ENCODE measurements at places on chromosomes 11 and 22.

DNA sequence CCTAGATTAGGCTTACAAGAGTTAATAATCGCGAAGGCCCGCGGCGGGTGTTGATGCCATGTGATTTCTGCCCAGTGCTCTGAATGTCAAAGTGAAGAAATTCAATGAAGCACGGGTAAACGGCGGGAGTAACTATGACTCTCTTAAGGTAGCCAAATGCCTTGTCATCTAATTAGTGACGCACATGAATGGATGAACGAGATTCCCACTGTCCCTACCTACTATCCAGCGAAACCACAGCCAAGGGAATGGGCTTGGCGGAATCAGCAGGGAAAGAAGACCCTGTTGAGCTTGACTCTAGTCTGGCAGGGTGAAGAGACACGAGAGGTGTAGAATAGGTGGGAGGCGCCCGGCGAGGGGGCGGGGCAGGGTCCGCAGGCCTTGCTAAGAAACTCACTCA lies 65.5 kb downstream of the AAMDC start:
- no peak for DNase-seq

DNA sequence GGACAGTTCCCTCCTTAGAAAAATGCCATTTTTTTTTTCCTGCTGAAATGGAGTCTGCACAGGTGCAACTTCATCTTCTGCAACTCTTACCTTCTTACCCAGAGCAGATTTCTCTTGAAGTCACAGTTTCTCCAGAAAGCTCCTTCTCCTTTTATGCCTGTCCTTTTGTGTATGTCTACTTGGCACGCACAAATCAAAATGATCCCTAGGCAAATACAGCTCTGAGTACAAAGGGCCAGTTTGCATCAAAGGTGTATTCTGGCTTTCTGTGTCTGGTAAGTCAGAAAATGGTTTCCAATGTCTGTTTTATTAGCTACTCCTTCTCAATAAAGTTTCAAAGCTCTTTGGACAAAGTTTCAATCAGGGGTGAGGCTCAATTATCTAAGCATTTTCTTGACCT lies 2.5 kb downstream of the CLDN25 start:
- DNase-seq: no peak

- DNase-seq: no peak
Measured at GRCh38 chr11:63490551-63491239, at the start of gene PLAAT5. TSS of gene PLAAT5 (minus strand) at chr11:63491167. CDS start at chr11:63491034, 133 bp downstream.

GRCh38 chr11:96123301-96123700 lies 199.4 kb upstream of the MTMR2 start:
- no peak for DNase-seq

DNA sequence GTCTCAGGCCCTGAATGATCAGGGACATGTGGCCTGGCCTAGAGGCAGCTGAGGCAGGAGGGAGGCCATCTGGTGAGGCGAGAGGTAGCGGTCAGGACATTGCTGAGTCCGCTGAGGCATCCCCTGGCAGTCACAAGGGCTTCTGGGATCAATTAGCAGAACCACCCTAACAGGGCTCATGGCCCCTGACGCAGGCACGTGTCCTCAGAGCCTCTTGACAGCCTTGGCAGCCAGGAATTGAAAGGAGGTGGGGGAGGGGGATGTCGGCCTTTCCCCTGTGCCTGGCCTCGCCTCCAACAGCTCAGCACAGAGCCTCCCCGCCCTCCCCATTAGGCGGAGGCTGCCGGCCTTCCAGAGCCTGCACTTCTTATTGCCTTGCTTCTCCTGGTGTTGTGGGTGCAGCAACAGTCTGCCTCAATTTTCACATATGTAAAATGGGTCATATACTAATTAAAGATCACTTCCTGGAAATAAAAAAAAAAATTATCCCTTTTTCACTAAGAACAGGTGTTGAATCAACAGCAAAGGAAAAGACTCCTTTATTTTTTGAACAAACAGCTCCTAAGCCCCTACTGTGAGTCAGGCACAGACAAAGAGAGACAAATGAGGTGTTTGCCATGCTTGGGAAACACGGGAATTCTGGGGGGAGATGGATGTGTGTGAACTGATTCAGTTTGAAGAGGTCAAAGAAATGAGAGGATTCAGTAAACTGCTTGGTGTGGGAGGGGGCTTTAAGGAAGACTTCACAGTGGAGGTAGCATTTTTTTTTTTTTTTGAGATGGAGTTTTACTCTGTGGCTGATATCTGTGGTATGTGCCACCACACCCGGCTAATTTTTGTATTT lies 55.3 kb downstream of the NFAM1 start:
- DNase-seq: no peak

- no peak for DNase-seq
Measured at GRCh38 chr11:94793002-94793401, 24.8 kb downstream of the AMOTL1 start.

DNA sequence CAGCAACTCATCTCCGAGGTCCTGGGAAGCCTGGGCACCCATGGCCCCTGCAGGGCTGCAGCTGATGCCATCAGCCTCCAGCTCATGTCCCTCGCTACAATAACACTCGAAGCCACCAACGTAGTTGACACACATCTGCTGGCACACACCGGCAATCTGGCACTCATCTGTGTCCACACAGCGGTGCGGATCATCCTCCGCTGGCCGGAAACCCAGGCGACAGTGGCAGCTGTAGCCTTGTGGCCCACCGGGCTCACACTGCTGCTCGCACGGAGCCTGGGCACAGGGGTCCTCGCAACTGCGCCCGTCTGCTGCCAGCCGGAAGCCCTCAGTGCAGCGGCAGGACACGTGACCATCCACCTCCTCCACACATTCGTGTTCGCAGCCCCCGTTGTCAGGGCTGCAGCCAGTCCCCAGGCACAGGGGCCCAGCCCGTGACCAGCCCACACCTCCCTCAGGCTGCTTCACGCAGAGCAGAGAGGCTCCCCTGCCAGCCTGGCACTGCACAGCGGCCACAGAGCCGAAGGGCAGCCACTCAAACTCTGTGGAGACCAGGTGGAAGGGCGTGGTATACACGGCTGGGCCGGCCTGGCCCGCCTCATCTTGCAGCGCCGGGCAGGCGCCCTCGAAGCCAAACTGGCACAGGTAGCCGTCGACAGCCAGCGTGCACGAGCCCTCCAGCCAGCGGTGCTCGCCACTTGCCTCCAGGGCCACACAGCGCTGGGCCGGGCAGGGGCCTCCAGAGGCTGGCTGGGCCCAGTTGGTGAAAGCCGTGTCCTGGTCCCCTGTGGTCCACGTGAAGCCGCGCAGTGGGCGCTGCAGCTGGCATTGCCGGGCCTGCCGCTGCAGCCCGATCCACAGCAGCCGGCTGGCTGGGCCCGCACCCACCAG lies 678 bp downstream of the CD248 start:
- no peak for DNase-seq

DNA sequence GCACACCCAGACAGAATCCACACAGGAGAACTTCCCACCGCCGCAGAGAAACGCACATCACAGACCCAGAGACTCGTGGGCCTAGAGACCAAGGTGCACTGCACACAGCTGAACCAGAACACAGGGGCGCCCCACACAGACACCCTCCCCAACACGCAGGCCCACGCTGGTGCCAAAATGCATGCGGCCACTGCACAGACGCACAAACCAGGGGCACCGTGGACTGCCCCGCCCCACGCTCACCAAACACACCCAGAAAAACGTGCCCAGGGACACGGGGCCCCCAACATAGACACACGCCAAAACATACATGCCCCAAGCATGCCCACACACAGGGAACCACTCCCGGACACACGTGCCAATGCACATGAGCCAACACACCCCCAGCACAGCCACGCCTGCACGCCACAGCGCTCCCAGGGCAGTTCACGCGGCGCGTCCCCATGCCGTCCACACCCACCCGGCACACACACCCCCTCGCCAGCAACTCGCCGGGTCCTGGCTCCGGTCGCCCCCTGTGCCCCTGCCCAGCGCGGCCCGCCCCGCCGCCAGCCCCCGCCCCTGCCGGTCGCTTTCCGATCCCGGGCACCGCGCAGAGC lies 7.8 kb downstream of the ELFN2 start:
- DNase-seq: no peak

- DNase-seq: no peak
Measured at GRCh38 chr11:87804176-87804575, 371.1 kb downstream of the RAB38 start.

- DNase-seq: no peak
Measured at GRCh38 chr11:33620423-33621171, 80.0 kb downstream of the C11orf91 start.

DNA sequence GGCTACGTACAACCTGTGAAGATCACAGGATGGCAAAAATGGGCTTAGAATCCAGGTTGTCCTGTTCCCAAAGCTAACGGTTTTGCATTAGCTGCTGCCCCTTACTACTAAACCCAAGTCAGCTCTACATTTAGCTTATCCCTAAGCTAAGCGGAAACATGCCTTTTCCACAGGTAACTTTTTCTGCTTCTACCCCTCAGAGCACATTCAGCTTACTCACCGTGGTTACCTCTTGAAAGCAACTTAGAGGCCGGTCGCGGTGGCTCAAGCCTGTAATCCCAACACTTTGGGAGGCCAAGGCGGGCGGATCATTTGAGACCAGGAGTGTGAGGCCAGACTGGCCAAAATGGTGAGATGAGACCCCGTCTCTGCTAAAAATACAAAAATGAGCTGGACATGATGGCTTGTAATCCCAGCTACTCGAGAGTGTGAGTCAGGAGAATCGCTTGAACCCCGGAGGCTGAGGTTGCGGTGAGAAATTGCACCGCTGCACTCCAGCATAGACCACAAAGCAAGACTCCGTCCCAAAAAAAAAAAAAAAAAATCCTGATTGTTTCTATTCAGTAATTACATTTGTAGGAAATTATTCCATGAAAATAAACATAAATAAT lies 790 bp upstream of the TMEM41B start:
- DNase-seq: no peak

GRCh38 chr11:67571443-67571842 lies 12.2 kb upstream of the GSTP1 start:
- no peak for DNase-seq

- DNase-seq: no peak
Measured at GRCh38 chr22:30452861-30453260, 19.0 kb downstream of the SEC14L3 start.

GRCh38 chr11:57474017-57474802 lies 13.9 kb downstream of the RTN4RL2 start:
- no peak for DNase-seq

GRCh38 chr11:80650966-80651365 lies 1210.1 kb upstream of the TENM4 start:
- no peak for DNase-seq

GRCh38 chr11:123588117-123588863 lies 66.1 kb downstream of the SCN3B start:
- no peak for DNase-seq

GRCh38 chr22:46969961-46970360 lies 207.5 kb downstream of the TBC1D22A start:
- no peak for DNase-seq

- DNase-seq: no peak
Measured at GRCh38 chr11:84381666-84382065, 1095.5 kb upstream of the CCDC90B start.

DNA sequence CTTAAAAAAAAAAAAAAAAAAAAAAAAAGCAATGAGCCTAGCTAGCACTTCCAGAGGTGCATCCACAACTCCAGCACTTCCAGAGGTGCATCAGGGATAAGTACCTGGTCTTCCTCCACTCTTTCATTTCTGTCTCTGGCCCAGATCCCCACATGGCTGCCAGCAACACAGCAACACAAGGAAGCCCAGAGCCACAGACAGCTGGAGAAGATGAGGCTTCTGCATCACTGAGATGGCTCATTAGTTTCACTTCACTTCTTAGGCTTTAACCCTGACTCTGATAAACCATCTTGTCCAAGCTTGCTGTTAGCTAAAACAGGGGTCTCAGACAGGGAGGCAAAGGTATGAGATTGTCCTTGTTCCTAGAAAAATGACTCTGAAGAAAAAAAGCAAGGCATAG lies 35.6 kb downstream of the PC start:
- DNase-seq: no peak

DNA sequence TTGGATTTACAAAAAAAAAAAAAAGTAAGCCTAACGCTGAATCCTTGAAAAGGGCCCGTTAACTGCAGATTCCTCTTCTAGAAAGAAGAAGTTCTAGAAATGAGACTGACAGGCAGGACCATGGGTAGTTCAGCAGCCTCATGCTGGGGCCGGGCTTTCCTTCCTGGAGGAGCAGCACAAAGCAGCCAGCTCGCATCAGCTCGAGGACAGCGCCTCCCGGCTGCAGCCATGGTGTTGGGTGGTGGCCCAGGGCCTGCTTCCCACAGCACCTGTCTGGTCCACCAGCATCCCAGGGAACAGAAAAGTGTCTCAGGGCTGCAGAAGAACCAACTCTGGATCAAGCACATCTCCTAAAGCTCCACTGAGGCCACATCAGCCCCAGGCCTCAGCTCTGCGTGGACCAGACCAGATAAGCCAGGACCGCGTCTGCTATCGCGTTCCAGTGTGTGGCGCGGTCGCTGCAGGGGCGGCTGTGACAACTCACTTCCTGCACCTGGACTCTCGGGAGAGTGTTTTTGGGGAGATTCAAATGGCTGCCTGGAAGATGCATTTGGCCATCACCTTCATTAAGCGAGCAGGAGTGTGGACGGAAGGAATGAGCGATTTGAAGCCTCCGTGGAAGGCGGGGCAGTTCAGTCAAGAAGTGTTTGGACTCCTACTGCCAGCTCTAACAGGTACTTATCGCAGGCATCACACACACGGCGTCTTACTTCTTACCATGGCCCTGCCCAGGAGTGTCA lies 53.5 kb downstream of the MYH9 start:
- no peak for DNase-seq

DNA sequence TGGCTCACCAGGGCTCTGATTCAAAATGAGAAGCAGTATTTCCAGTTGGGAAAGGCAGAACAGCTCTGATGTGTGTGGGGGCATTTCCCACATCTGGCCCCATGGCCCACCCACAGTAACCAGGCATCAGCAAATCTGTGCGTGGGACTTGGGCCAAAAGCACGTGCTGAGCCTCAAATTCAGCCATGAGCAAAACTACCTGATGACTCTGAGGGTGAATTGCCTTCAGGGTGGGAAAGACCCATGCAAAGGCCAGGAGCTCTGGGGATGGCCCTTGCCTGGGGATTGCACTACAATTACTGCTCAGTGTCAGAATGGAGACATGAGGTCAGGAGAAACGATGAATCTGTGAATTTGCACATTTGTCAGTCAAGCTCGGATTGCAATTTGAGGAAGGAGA lies 20.9 kb downstream of the TP53AIP1 start:
- DNase-seq: no peak

DNA sequence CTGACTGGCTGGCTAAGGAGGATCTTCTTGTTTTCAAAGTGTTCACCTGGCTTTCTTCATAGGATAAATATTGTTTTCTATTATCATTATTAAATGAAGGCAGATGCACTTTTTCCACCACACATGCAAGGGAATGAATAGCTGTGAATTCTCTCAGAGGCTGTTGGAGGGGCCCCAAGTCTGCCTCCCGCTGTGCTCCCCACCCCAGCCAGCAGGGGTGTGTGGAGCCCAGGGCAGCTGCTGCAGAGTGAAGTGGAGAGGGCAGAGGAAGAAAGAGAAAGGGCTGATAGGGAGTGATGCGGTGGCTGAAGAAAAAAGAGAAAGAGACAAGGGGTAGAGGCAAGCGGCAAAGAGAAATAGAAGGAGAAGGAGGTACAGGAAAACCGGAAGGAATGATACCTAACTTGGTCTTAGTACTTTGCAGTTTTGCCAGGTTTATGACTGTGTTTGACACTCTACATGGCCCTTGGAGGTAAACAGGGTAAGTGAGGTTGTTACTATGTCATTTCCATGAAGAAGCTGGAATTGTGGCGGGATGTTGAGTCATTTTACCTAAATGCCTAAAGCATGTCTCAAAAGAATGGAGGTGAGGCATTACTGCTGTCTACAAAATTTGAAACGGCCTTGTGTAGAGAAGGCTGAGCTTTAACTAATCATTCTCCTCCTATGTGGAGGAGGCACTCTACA lies 145.7 kb upstream of the B3GAT1 start:
- DNase-seq: no peak

GRCh38 chr11:18791969-18792628 lies 501 bp upstream of the PTPN5 start:
- no peak for DNase-seq

Data from smooth muscle cell of the brain vasculature (primary cell).